ENCODE measurements at places on chromosomes 3 and 15. TPM values are rescaled to one million over a fixed set of nuclear protein-coding genes. Genes with fewer than 3 reads are reported as not detected.

DNA sequence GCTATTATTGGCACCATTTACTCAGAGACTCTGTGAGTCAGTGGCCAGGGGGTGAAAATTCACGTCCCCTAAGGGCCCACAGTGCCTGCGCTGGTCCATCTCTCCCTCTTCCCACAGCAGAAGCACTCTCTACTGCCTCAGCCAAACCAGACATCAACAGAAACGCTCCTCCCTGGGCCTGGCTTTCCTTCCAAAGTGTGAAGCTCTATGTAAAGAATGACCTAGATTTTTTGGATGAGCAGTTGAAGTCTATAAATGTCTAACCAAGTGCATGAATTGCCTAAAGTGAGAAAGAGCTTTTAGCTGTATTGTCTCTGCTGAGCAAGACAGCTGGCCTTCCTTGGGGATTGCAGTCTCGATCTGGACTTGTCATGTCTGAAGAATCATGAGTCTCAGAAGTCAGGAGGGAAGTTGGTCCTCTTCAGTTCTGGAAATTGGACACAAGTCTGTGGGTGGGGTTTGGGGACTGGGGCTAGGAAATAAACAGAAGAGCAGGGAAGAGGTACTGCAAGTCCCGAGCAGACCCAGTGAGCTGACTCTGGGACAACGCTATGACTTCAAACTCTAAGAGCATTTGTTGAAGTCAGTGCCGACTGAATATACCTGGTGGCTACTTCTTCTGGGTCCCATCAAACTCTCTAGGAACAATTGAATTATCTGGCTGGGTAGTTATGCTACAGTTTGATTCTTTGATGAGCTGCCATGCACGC is 29.0 kb downstream of the RASGRP1 start:
- DNase-seq: no peak

CHRM5 gene
- total RNA-seq: not detected

GRCh38 chr3:24270744-24271143 is 223.9 kb downstream of the THRB start:
- no peak for DNase-seq

GRCh38 chr15:69631978-69632377 is 179.4 kb downstream of the RPLP1 start:
- DNase-seq: no peak

DNA sequence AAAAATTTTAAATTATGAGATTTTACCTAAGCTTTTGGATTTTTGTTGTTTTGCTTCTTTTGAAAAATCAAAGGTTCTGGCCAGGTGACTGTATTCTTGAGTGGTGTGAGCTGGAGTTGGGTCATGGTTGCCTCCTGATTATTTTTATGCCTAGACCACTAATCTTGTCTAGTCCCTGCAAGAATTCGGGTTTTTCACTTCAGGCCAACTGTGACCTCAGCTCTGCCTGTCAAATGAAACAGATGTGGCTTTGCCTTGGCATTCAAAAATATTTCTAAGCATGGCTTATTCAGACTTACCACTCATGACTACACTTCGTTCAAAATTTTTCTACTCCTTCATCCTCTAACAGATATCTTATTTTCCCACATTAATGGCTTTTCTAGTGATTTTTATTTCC is 25.4 kb upstream of the CDV3 start:
- no peak for DNase-seq

GRCh38 chr3:60216462-60217075 is 1034.7 kb downstream of the FHIT start:
- no peak for DNase-seq

GRCh38 chr3:77467702-77468625 is 428.1 kb downstream of the ROBO2 start:
- no peak for DNase-seq

DNA sequence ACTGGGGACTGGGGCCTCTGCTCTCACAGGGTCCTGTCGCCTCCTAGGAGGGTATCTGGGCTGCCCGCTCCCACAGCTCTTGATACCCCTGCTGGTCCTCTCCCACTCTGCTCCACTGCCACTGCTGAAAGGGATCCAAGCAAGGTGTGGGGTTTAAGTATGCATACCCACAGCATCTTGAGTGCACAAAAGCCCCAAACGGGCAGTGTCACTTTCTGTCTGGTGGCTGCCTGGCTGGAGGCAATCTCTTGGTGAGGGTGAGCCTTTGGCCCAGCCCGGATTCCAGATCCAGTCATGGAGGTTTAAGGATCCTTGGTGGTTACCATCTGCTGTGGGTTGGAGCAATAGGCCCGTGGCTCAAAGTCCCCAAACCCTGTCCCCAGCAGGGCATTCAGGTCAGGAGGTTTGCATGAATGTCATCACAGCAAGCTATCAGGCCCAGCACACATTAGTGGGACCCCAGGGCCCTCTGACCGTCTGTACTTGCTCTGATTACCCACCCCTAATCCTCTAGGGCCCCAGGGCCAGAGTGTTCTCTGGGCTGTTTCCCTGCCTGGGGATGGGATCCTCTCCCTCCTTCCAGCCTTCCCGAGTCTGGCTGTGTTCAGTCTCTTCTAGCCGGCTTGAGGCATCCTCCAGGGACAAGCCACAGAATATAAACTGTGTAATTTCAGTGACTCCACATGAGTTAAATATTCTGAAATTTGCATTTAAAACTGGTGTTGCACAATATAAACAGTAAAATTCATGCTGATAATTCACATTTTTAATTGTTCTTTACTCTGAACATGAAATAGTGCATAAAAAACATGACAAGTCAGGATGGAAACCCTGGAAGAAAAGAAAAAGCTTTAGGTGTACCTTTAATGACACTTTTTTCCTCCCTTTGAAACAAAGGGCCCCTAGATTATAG is 4.9 kb upstream of the TJP1 start:
- no peak for DNase-seq

FOXL2 gene
- total RNA-seq: not detected

LRRC15 gene
- total RNA-seq: not detected
